ENCODE measurements at places on chromosomes 5 and 9.

DNA sequence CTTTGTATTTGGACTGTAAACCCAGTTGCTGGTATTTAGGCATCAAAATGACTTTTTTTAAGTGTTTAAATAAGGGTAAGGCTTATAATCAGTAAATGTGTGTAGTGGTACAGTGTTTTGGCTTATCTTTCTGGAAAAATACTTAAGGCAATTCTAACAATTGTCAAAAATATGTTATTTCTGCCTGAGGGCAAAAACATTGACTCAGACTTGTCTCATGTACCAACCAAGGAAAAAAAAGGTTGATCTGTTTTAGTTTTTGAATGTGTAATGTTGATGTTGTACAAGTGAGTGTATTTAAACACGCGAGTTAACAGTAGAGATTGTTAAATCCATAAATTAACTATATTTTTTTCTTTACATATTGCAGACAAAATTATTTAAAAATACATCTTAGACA, 277.8 kb upstream of the TYRP1 start:
- DNase-seq = no peak

GRCh38 chr9:32524892-32525708, 896 bp downstream of the RIGI start:
- no peak for DNase-seq

DNA sequence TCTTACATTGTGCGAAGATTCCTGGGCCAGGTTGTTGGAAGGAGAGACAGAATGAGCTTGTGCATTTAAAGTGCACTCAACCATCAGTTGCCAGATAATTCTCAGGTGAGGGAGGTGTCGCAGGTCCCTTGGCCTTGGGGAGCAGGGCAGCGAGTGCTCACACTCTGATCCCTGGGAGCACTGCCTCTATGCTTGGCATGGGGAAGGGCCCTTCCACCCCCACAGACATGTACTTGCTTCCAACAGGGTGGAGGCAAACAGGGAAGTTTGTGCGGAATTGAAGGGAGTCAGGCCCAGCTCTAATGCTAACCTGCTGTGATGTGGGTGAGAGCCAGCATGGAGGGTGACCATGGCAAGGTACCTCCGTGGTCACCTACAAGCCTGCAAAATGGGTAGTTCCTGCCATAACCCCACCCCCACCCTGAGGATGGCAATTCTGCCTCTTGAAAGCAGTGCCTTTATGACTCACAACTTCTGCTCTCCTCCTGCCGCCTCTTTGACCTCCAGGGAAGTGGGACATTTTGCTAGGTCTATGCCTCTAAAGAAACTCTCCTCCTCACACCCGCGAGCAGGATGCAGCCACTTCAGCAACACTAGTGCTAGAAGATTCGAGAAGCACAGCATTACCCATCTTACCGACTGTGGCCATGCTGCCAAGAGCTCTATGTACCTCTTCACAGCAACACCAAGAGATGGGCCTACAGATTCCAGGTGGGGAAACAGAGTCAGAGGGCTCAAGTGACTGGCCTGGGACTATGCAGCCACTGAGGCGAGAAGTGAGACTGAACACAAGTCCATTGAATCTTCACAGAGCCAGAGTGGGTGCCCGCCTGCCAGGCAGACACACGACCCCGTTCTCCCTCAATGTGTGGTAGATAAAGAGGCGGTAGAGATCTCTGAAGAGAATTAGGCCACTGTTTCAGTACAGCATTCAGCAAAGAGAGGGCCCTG, 22.1 kb upstream of the SLC25A51 start:
- no peak for DNase-seq

GRCh38 chr9:78695519-78695918, 398.6 kb downstream of the PSAT1 start:
- DNase-seq = no peak

- no peak for DNase-seq
These were observed 234.1 kb downstream of the AUH start for GRCh38 chr9:91127653-91128052.

All from GM04504 (cell line).